ENCODE measurements at places on chromosomes 2 and 18. TPM values are rescaled to one million over a fixed set of nuclear protein-coding genes. Genes with fewer than 3 reads are reported as not detected.

The ERBB4 gene
- not detected for total RNA-seq

The CPO gene
- not detected for total RNA-seq

The PAX8 gene
- 1.9 TPM for total RNA-seq

The POTEF gene
- not detected for total RNA-seq

The TUBB8B gene
- not detected for total RNA-seq

The NDUFS1 gene
- total RNA-seq = 89.9 TPM

The RFTN2 gene
- total RNA-seq = 4.5 TPM

The ALPP gene
- not detected for total RNA-seq

The ACOXL gene
- not detected for total RNA-seq

The ATG16L1 gene
- 16.0 TPM for total RNA-seq
